Placental epithelial cell (primary cell): ENCODE measurements at places on chromosomes 12 and 14. TPM values are rescaled to one million over a fixed set of nuclear protein-coding genes. Genes with fewer than 3 reads are reported as not detected.

The CMA1 gene
- total RNA-seq: not detected in 2 replicates

The OR6C65 gene
- not detected in 2 replicates for total RNA-seq

The TMEM132D gene
- not detected in 2 replicates for total RNA-seq

The COCH gene
- 0.11 and 0.39 TPM in 2 replicates for total RNA-seq

The TAMALIN gene
- total RNA-seq: not detected in 2 replicates

The PLCZ1 gene
- not detected in 2 replicates for total RNA-seq

The RASSF8 gene
- total RNA-seq: 16.2 and 22.8 TPM in 2 replicates

The GLIPR1L2 gene
- total RNA-seq: 0.11 and 0.79 TPM in 2 replicates

The KRT72 gene
- total RNA-seq: not detected in 2 replicates

The GUCY2C gene
- total RNA-seq: 0.11 TPM in 1 of 2 replicates, not detected in the other

The SERPINA10 gene
- not detected in 2 replicates for total RNA-seq

The DIO2 gene
- total RNA-seq: 0.39 and 1.4 TPM in 2 replicates

The RD3L gene
- not detected in 2 replicates for total RNA-seq

The KSR2 gene
- total RNA-seq: under 0.01 TPM in 2 replicates

The ASCL1 gene
- total RNA-seq: not detected in 2 replicates

The LHX5 gene
- total RNA-seq: under 0.01 and 1.2 TPM in 2 replicates

The IL26 gene
- not detected in 2 replicates for total RNA-seq
